ENCODE measurements at places on chromosomes 3 and 15.

- DNase-seq: no peak
Measured at GRCh38 chr3:122921791-122922651, 105.5 kb downstream of the SEMA5B start.

- DNase-seq: no peak
Measured at GRCh38 chr3:140570602-140571001, 107.3 kb upstream of the TRIM42 start.

DNA sequence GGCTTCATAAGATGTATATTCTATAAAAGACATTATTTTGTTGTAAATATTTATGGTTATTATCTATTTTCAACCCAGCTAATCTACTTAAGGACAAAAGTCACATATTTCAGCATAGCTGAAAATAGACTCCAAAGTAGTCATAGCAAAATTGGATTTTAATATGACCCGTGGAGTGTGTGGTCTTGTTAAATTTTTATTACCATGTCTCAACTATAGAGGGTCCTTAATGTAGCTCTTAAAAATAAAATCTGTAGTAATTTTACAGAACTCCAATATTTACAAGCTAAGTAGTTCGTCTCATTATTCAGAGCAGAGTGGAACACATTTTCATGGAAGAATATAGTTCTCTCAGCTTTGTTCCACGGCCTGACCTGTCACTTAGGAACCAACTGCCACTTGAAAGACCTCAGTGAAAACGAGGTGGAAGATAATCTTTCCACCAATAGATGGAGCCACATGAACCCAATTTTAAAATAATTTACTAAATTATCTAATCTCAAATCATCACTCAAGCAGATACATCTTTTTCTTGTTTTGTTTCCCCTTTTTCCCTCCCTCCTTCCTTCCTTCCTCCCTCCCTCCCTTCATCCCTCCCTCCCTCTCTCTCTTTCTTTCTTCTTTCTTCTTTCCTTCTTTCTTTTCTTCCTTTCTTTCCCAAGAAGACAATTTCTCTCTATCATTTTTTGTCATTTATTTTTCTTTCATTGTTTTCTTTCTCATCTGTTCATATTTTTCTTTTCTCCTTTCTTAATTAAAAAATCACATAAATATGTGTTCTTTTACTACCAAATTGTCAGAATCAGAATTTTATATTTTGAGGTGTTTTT, 97.2 kb downstream of the CLDN1 start:
- DNase-seq: peak; percentile 63

DNA sequence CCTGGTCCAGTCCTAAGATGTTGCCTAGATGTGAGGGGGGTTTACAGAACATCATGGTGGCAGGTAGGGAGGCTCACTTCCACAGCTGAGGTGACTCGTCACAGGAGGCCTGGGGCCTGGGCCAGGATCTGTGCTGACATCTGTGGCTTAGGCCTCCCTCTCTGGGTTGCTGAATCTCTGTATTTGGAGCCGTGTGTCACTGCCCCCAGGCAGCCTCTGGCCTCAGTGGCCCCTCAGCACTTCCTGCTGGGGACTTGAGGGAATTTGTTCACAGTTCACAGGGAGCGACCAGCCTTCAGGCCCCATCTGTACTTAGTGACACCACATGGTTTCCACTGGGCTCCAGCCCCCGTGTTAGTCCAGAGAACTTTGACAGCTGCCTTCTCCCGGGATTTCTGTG, 41.7 kb upstream of the ADAMTSL3 start:
- no peak for DNase-seq

- DNase-seq: no peak
Measured at GRCh38 chr15:83695246-83695645, 41.3 kb downstream of the ADAMTSL3 start.

DNA sequence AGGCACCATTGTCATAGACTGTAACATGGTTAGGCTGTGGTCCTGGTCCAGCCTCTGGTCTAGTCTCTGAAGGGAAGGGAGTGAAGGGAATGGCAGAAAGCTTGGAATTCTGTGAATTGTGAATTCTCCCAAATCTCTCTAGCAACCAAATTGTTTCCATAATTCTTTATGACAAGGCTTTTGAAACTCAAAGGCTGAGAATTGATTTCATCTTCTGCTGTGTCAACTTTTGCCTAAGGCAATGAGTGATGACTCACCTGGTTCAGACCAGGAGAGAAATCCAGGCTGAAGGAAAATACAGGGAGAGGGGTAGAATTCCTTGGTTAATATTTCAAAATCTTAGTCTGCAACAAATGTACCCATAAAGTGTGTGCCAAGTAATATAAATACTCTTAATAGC, 82.6 kb upstream of the ADPGK start:
- no peak for DNase-seq

DNA sequence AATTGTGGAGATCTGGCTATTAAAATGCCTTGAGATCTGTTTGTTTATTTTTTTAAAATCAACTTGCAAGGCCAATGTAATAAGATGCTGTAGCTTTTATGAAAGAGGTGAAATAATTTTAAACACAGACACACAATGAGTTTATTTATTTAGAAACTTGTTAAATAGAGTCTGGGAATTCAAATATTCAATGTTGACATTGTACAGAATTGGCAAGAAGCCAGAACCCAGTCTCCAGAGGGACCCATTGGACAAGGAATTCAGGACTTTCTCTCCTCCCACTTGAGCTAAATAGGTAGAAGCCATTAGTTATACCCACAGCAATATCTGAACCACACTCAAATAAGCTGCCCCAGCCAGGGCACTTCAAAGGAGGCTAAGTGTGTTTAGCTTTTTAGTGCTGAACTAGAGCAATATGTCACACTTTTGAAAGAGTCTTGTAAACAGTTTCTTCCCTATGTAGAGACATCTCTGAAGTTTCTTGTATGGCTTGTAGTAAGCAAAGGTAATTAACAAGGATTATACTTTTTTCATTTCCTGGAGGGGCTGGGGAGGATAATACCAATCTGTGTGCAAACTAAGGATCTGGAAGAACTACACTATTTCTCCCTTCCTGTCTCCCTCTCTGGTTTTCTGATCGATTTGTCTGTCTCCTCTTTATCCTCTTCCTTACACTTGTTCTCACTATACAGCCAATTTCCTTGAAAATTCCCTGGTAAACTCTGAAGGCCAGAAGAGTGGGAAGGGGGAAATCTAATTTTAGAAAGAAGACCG, 6.0 kb downstream of the MECOM start:
- DNase-seq: no peak

GRCh38 chr3:157738441-157738840, 235.2 kb upstream of the VEPH1 start:
- no peak for DNase-seq

DNA sequence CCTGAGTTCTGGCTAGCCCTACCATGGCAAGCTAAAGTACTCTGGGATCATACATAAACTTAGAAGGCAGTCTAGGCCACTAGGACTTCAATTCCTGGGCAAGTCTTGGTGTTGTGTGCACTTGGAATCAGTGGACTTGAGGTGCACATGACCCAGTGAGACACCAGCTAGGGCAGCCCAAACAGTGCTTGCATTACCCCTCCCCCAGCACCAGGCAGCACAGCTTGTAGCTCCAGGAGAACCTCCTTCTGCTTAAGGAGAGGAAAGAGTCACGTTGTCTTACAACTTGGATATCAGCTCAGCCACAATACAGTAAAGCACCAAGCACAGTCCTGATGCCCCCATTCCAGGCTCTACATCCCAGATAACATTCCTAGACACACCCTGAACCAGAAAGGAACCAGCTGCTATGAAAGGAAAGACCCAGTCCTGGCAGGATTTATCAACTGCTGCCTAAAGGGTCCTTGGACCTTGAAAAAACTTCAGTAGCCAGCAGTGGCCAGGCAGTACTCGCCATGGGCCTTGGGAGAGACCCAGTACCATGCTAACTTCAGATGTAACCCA, 57.2 kb downstream of the MYO9A start:
- no peak for DNase-seq

DNA sequence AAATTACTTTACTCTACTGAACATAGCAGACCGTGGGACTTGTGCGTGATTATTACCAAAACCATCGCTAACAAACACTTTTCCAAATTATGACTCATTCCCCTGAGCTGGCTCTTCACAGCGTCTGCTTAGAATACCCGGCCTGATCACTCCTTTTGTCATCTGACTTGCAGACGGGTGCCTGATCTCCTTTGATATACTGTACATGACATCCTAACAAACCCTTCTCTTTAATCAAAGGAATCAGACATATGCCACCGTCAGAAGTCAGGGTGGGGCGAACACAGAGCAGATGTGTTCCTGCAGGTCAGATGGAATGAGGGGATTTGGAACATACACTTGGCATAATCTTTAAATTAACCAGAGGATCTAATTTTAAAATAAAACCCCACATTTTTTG, 48.5 kb upstream of the SH3GL3 start:
- no peak for DNase-seq

DNA sequence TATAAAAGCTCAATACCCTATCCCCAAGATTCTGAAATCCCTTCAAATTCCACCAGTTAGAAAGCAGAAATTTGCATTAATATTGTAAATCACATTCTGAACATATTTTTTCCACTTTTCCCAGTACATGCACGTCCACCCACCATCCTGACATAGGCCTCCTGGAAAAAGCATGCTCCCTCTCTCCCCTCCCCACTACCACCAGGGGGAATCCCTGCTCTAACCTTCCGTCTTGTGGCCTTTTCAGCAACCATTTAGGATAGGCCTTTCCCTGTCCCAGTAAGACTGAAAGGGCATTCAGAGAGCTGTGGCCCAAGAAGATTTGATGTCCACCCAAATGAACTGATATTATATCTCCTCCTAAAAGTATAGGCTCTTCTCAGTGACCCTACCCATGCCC, 182.1 kb downstream of the ARRDC4 start:
- DNase-seq: no peak

DNA sequence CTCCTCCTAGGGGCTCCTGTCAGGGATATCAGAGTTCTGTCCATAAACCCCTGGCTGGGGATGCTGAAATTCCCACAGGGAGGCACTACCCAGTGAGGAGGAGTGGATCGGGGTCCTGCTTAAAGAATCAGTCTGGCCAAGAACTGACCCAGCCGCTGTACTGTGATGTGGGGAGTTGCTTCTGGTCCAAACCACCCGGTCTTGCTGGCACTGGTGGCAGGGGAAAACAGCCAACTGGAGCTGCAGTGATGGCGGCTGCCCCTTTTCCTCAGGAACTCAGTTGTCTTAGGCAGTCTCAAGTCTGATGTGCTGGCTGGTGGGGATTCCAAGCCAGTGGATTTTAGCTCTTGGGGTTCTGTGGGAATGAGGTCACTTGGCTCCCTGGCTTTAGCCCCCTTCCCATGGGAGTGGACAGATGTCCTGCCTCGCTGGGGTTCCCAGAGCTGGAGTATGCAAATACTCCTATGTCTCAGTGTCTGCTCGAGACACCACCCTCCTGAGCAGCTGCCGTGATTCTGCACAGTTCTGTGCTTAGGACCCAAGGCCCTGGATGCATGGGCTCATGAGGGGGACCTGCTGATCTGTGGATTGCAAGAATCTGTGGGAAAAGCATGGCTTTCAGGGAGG, 97.1 kb downstream of the SLC25A26 start:
- DNase-seq: no peak

DNA sequence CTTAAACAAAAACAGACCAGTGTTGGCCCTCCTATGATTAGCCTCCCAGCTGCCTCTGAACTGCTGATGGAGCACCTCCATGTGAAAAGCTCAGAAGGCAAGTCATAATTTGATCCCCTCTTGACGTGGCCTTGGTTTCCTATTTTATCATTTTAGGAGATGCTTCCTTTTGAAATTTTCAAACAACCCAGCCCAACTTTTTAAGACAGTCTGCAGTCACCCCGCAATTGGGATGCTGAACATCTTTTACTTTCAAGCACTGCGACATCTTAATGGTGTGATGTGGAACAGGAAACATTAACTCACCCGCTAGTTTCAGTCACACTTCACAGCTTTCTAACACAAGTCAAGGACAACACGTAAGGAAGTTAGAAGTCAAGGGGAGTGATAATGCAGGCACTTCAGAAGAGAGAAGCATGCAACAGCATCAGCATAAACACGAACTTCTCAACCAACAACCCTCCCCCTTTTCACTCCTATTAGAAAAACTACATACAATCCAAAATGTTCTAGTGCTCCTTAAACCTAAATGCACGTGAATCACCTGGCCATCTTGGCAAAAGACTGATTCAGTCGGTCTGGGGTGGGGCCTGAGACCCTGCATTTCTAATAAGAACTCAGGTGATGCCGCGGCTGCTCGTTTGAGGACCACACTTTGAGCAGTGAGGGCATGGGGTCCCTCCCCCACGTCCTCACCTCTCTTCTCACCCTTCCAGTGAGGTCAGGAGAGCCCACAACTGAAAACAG, 161.5 kb downstream of the FOXP1 start:
- DNase-seq: no peak

DNA sequence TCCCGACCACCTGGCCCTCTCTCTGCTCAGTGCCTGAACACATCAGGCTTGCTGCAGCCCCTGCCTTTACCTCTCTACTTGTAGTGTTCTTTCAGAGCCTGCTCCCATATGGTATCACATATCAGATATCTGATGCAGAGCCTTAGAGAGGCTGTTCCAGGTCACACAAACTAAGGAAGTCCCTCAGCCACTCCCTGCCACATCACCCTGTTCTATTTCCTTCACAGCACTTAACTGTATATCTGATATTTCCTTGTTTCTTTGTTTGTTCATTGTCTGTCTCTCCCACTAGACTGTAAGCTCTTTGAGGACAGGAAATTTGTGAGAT, 976 bp upstream of the ALDH1L1 start:
- no peak for DNase-seq

DNA sequence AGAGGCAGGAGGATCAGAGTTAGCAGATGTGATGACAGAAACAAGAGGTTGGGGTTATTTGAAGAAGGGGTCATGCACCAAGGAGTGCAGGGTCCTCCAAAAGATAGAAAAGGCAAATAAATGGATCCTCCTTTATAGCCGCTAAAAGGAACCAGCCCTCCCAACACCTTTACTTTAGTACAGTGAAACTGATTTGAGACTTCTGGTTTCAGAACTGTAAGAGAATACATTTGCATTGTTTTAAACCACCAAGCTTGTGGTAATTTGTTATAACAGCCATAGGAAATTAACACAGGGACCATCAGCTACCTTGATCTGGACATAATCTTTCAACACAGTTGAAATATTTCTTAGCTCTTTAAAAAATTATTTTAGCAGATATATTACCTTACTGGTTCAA, 166.6 kb downstream of the TIGIT start:
- no peak for DNase-seq

DNA sequence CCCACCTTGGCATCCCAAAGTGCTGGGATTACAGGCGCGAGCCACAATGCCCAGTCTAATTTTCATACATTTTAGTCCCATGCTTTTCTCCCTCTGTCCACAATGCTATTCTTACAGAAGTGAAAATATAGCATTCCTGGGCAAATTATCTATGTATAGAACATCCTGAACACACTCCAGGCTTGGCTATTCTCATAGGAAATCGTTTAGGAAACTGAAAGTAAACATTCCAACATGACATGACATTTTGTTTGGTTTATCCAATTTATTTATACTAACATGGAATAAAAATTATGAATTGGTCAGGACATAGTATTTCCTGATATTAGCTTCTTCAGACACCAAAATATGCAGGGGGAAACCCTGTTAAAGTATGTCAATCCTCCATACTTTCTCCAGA, 52.6 kb downstream of the SYNM start:
- no peak for DNase-seq

- DNase-seq: no peak
Measured at GRCh38 chr15:63811942-63812550, 21.7 kb downstream of the HERC1 start.

- no peak for DNase-seq
Measured at GRCh38 chr3:158470944-158471638, 99.9 kb upstream of the MLF1 start.

- no peak for DNase-seq
Measured at GRCh38 chr3:184315871-184316661, 1.7 kb downstream of the EIF4G1 start.

- DNase-seq: no peak
Measured at GRCh38 chr3:71056327-71056726, 527.2 kb downstream of the FOXP1 start.

- no peak for DNase-seq
Measured at GRCh38 chr15:70321172-70321819, 223.6 kb upstream of the TLE3 start.

Data from inflammatory macrophage (primary cell).